ENCODE measurements at places on chromosomes 2 and 18.

- DNase-seq: no peak
Measured at GRCh38 chr2:23621616-23622015, 236.6 kb downstream of the KLHL29 start.

GRCh38 chr2:10317646-10318045 is 14.9 kb downstream of the HPCAL1 start:
- DNase-seq: no peak

GRCh38 chr2:164705412-164706167 is 84.3 kb upstream of the GRB14 start:
- no peak for DNase-seq

DNA sequence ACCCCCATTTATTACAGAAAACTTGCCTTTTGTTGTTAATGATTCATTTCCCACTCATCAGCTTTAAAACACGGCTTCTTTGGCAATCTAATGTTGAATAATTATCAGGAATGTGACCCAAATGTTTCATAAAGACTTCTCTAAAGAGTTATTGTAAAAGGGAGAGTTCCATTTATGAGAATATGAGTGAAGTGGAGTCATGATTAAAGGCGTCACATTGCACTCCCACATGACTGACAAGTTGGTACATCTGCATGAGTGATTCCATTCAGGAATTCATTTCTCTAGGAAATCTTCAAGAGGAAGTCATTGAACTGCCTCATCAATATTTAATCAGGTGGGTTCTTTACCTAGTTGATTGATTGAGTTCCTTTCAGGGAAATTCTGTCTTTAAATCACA is 184.8 kb downstream of the LNPK start:
- no peak for DNase-seq

GRCh38 chr2:38672445-38673391 is 6.8 kb downstream of the GALM start:
- DNase-seq: no peak

- no peak for DNase-seq
Measured at GRCh38 chr2:173982918-173983317, 17.7 kb upstream of the SP3 start.

GRCh38 chr2:122627388-122627787 is 871.9 kb downstream of the TSN start:
- no peak for DNase-seq

DNA sequence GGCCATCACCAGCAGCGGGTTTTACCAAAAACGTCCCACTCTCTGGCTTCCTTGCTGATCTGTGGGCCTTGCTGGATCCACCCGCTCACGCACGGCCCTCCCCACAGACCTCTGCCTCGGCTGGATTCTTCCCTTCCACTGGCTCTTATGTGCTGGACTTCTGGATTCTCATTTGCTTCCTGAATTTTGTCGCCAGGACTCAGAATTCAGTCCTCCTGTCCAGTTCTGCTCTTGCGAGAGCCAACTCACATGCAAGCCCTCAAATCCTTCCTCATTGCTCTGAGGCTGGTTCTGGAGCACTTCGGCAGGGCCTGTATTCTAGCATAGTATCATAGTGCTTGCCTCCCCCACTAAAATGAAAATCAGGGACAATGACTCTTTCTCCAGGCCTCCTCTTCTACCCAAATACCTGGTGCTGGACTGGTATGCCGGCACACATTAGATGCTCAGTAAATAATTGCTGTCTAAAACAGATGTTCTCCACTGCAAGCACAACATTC is 115.5 kb downstream of the ATL2 start:
- DNase-seq: no peak

DNA sequence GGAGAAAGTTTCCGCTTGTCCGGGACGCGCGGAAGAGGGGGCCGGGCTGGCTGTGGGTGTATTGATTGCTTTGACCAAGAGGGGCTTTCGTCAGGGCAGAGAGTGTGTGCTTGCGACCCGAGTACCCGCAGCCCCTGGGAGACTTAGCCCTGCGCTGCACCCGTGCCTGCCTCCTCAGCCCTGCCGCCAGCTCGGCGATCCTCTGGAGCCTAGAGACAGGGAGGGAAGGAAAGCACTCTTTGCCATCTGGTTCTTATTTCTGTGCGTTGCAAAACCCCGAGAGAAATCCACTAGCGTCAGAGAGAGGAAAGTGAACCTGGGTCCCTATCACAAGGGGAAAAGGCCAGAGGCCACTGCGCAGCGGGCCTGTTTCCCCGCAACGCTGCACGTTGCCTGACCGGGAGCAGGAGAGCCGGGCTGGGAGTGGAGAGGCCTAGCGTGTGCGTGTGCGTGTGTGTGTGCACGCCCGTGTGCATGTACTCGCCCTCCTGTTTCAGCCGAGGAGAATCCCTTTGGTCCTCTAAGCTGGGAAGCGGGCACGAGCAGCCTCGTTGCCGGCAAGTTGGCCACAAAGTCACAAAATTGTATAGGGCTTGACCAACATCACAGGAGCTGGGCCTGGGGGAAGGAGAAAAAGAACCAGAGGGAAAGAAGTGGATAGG is 1.7 kb downstream of the SIX3 start:
- DNase-seq: no peak

GRCh38 chr2:178859730-178860129 is 52.5 kb upstream of the TTN start:
- no peak for DNase-seq

DNA sequence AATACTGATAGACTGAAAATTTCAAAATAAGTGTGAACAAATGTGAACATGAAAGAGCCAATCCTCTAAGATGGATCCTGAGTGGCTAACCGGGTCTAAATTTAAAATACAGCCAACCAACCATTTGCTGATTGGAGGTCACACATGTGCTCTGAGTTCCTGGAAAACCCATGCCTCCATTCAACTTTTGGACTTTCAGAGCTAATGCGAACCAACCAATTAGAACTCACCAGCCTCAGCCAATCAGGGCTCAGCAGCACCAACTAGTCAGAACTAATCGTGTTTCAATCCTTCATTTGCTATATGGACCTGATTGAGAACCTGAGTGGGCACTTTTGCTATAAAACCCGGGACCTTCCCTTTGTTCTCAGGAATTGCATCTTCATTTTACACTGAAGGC is 111.5 kb downstream of the MEP1B start:
- no peak for DNase-seq

- DNase-seq: no peak
Measured at GRCh38 chr2:67272195-67272594, 124.9 kb upstream of the ETAA1 start.

GRCh38 chr2:28586867-28587266 is 91.0 kb downstream of the PLB1 start:
- no peak for DNase-seq

GRCh38 chr18:25422230-25422629 is 70.3 kb upstream of the ZNF521 start:
- DNase-seq: no peak

DNA sequence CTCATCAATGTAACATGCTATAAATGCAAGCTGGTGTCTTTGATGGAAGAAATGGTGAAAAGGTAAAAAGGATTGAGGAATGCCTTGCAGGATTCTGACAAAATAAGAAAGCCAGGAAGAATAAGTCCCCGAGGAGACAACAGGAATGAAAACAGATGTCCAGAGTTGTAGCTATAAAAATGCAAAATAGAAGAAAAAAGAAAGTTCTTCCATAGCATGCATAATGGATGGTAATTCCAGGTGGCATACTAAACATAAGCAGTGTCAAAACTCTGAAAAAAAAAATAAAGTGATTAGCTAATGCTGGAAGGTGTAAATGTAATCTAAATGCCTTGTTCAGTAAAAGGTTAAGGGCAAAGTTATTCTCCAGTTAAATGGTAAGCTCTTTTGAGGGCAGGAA is 225.9 kb upstream of the CHST9 start:
- DNase-seq: no peak

DNA sequence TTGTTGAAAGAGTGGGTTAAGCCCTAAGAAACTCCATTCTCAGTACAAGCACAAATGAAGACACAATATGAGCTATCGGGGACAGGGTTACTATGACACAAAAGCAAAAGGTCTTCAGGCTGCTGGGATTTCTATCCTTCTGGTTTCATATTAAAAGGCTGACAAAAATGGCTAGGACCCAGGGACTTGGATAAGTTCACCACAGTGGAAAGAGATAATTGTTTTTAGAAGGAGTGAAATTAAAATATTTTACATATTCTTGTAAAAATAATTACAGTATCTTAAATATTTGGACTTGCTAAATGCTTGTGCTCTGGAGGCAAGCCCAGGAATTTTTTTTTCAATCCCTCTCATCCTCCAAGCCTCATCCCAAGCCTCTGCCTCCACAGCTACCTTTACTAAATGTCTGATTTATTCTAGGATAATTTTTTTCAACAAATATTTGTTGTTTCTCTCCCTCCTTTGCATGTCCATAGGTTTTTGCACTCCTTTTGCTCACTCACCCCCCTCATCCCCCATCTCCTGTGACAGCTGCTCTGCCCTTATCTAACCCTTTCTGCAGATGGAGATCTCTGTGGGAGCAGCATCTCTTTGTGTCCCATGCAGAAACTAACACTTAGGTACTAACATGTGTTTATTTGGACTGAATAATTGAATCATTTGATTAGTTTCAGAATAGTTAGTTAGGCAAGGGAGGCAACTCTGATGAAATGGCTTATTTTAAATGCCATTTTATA is 47.8 kb upstream of the NABP1 start:
- DNase-seq: no peak

DNA sequence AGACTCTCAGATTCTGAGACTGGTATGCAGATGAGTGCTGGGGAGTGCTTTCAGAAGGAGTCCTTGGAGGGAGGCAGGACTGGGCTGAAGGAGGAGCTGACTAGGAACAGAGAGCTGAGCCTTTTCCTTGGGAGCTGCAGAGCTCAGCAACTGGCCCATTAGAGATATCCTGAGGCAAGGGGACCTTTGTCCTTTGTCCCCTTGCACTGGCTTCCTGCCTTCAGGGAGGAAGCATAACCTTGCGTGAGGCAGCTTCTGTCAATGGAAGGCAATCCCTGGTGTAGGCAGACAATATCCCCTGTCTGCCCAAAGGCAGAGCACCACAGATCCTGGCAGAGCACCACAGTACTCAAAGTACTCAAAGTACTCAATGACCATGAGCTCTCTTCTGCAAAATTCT is 375.3 kb downstream of the HRH4 start:
- DNase-seq: no peak

- no peak for DNase-seq
Measured at GRCh38 chr2:174792309-174793025, 28.2 kb upstream of the CHRNA1 start.

All from stimulated activated CD8-positive, alpha-beta memory T cell treated with anti-CD3 and anti-CD28 coated beads, Interleukin-4, amount 100 ng/mL, for 4 hours (primary cell).